ENCODE measurements at places on chromosomes 3 and 15. TPM values are rescaled to one million over a fixed set of nuclear protein-coding genes. Genes with fewer than 3 reads are reported as not detected.

MB21D2 gene
- 6.4 TPM for total RNA-seq

PLSCR2 gene
- total RNA-seq = not detected

TM4SF4 gene
- not detected for total RNA-seq

KLHL25 gene
- 5.4 TPM for total RNA-seq

DNA sequence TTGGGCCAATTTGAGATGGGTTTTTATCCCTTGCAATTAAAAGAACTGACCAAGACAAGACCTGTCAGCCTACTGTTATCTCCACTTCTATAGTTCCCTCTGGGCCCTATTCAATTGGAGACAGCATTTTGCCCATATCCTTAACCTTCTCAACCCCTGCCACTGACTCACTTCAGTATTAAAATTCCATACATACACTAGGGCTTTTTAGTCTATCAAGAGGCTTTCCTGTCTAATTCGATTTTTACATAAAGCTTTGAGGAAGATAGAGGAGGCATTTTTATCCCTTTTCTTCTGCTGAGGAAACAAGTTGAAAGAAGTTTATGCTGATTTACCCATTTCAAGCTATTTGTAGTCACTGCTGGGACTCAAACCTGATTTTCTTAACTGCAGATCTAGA lies 51.1 kb downstream of the GTF2E1 start:
- H3K36me3 ChIP-seq = no peaks in the 10 kb centered on the region
- H3K4me1 ChIP-seq = peaks cover 11% of the 10 kb centered on the region
- H3K4me3 ChIP-seq = no peak overlapping the region
- peaks cover 3% of the 10 kb centered on the region for H3K27me3 ChIP-seq

- no peak overlapping the region for H3K27ac ChIP-seq
- DNase-seq = no peak
- no peaks in the 10 kb centered on the region for H3K27me3 ChIP-seq
Observed at GRCh38 chr3:174295306-174296092, 563.6 kb upstream of the NAALADL2 start.

- peak within 1 kb of the TSS; percentile 32 for H3K4me3 ChIP-seq
- peak; percentile 24 for DNase-seq
- peaks cover 7% of the 10 kb centered on the region for H3K4me1 ChIP-seq
- peaks cover 49% of the 10 kb centered on the region for H3K27me3 ChIP-seq
Observed at GRCh38 chr15:89496155-89497098, at the start of gene RHCG. Gene RHCG (minus strand): TSS chr15:89496583. CDS start chr15:89496544, 39 bp downstream.

DNA sequence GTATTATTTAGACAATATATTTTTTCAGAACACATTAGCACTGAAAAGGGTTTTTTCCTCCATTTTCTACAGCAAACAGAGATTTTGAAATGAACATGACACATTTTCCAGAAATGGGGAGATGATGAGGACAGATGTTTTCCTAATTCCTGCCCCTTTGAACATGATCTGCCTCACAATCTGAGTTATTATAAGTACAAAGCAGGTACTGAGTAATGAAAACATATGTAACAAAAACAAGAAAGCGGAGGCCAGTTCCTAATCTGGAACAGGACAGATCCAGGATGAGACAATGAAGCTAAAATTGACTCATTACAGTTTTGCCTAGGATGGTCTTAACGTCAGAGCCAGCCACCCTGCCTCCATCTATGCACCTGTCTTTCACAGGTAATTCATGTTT lies 642.8 kb upstream of the NR2F2 start:
- no peaks in the 10 kb centered on the region for H3K36me3 ChIP-seq
- no peak overlapping the region for H3K4me3 ChIP-seq
- H3K27ac ChIP-seq = no peak overlapping the region
- no peak for DNase-seq

GRCh38 chr3:171293142-171293782 lies 166.9 kb downstream of the TNIK start:
- H3K4me3 ChIP-seq = no peak overlapping the region
- H3K4me1 ChIP-seq = peaks cover 53% of the 10 kb centered on the region
- no peaks in the 10 kb centered on the region for H3K36me3 ChIP-seq
- H3K27me3 ChIP-seq = no peaks in the 10 kb centered on the region
- DNase-seq = no peak
- H3K27ac ChIP-seq = no peak overlapping the region
